Pancreas (tissue), 10 donors: ENCODE measurements at places on chromosomes 3 and 15. TPM values are rescaled to one million over a fixed set of nuclear protein-coding genes. Genes with fewer than 3 reads are reported as not detected.

GRCh38 chr3:61966200-61966599 is 404.8 kb downstream of the PTPRG start:
- H3K4me1 ChIP-seq: no peaks in the 10 kb centered on the region
- H3K4me3 ChIP-seq: no peak overlapping the region
- H3K36me3 ChIP-seq: no peaks in the 10 kb centered on the region
- H3K27ac ChIP-seq: no peak overlapping the region
- DNase-seq: no peak

- H3K36me3 ChIP-seq: no peaks in the 10 kb centered on the region
- no peaks in the 10 kb centered on the region for H3K27me3 ChIP-seq
- DNase-seq: no peak
- no peak overlapping the region for H3K27ac ChIP-seq
- H3K4me1 ChIP-seq: peaks cover 3% of the 10 kb centered on the region
- no peak overlapping the region for H3K4me3 ChIP-seq
These were observed 215.6 kb upstream of the CD96 start for GRCh38 chr3:111326144-111326995.

DNA sequence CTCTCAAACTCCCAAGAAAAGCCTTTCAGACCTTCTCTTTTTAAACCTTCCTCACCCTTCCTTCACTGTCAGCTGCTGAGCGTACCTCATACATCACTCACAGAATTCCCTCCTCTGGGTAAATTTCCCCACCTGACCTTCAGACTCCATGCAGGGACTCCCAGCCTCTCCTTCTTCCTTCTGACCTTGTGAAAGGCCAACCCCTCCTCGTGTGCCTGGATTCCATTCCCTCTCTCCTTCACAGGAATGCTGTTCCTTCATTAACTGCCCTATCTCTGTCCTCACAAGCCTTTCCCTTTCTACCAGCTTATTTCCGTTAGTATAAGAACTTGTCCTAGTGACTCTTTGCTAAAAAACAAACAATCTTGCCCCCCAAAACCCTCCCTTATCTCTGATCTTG is 69.7 kb upstream of the MME start:
- no peaks in the 10 kb centered on the region for H3K4me1 ChIP-seq
- H3K4me3 ChIP-seq: no peak overlapping the region
- no peak for DNase-seq
- H3K27ac ChIP-seq: no peak overlapping the region
- no peaks in the 10 kb centered on the region for H3K27me3 ChIP-seq
- H3K36me3 ChIP-seq: no peaks in the 10 kb centered on the region

GRCh38 chr3:11172096-11172690 is 17.9 kb downstream of the HRH1 start:
- H3K27me3 ChIP-seq: no peaks in the 10 kb centered on the region
- H3K4me3 ChIP-seq: no peak overlapping the region
- DNase-seq: no peak
- H3K27ac ChIP-seq: no peak overlapping the region
- H3K36me3 ChIP-seq: no peaks in the 10 kb centered on the region

GRCh38 chr3:149844091-149844490 is 31.1 kb downstream of the RNF13 start:
- no peaks in the 10 kb centered on the region for H3K36me3 ChIP-seq

Gene ANKRD34C
- 0.11 TPM for polyA plus RNA-seq

Gene RARRES1
- polyA plus RNA-seq: 5.2 TPM

GRCh38 chr3:65597952-65598413 is 440.7 kb downstream of the MAGI1 start:
- H3K27ac ChIP-seq: no peak overlapping the region
- no peaks in the 10 kb centered on the region for H3K36me3 ChIP-seq
- H3K4me1 ChIP-seq: no peaks in the 10 kb centered on the region
- no peaks in the 10 kb centered on the region for H3K27me3 ChIP-seq
- no peak overlapping the region for H3K4me3 ChIP-seq

Gene ZNF774
- polyA plus RNA-seq: 2.3 TPM

Gene CAMK1
- 23.7 TPM for polyA plus RNA-seq
